Stimulated activated CD8-positive, alpha-beta memory T cell treated with anti-CD3 and anti-CD28 coated beads, Interleukin-7, amount 100 ng/mL, for 48 hours (primary cell): ENCODE measurements at places on chromosomes 5 and 9.

DNA sequence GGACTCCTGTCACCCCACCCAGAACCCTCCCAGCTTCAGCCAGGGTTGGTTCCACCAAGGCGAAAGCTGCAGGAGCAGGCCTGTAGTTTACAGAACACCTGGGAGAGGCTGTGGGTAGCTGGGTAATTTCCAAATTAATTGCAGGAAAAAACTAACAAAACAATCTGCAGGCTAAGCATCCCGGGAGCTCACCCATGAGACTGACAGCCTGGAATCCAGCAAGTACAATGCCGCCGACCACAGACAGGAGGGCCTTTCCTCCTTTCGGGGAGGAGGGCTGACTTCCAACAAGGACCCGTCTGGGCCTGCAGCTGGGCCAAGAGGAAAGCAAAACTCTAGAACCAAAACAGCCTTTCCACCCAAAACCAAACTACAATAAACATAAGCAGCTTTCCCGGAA is 10.3 kb downstream of the FOXE1 start:
- DNase-seq: no peak

DNA sequence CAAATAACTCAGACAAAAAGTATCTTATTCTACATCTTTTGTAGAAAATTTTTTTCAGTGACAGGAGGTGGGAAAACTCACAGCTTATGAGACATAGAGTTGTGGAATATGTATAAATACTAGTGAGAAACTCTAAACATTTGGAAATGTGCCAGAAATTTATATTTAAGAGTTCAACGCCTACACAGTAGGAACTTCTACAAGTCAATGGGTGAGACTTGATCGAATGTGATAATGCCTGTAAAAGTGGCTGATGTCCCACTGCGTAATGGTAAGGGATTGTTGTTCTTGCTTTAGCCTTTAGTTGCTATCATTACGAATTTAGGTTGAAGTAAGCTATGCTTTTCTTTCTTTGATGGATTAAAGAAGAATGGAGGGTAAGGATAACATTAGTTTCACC is 40.0 kb upstream of the RICTOR start:
- no peak for DNase-seq

DNA sequence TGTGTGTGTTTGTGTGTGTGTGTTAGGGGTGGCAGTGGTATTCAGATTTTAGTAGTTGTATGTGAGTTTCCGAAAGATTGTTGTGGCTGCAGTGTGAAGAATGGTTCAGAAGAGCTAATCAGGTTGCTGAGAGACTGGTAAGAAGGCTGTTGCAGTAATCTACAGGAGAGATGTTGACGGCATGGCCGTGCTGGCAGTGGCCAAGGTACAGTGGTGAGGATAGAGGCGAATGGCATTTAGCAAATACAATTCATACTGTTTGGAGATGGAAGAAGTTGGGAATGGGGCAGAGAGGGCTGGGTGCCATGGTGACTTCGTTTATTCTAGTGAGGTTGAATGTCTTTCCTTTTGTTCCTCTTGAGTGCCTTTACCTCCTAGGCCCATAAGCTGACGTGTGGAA is 77.5 kb upstream of the SPATA31D4 start:
- no peak for DNase-seq

DNA sequence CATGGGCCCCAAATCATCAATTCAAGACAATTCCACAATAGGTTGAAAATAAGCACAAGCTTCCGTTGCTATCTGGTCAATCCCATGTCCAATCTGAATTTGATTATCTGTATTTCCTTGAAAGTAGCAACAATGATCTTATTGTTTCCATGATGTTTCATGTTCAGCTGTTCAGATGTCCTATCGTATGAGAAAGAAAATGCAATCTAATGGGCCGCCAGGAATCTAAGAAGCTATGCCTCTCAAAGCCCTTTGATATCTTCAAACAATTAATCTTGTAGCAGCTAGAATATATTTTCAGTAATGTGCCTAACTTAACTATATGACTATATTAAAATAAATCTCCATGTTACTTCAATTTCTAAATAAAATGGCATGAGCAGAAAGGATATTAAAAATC is 32.1 kb upstream of the ALDOB start:
- no peak for DNase-seq

- DNase-seq: no peak
Observed at GRCh38 chr9:27530915-27531755, 1.5 kb upstream of the MOB3B start.
